ENCODE measurements at places on chromosomes 12 and 14.

DNA sequence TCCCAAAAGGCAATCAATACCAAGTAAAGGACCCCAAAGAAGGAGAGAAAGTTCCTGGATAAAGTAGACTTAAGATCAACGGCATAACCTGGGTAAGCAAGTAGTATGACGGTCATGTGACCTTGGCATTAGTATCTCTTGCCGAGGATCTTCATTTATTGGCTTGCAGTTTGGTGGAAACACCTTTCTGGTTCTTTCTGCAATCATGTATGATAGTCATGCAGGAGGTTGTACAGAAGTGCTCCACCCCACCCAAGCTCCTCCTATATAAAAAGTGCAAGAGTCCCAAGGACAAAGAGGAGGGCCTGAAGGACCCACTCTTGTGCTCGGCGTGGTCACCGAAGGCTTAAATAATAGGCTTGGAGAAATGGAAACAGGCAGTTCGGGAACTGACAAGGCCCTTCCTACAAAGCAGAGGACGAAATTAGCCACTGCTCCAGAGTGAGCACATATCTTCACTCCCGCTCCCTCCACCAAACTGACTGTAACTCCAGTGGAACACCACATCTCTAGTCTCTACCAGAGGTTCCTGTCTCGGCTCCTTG, 750 bp downstream of the CS start:
- H3K27ac ChIP-seq: peak overlapping the region; percentile 89
- peaks cover 13% of the 10 kb centered on the region for H3K36me3 ChIP-seq
- peak overlapping the region; percentile 98 for H3K4me3 ChIP-seq
- peak; percentile 10 for DNase-seq

DNA sequence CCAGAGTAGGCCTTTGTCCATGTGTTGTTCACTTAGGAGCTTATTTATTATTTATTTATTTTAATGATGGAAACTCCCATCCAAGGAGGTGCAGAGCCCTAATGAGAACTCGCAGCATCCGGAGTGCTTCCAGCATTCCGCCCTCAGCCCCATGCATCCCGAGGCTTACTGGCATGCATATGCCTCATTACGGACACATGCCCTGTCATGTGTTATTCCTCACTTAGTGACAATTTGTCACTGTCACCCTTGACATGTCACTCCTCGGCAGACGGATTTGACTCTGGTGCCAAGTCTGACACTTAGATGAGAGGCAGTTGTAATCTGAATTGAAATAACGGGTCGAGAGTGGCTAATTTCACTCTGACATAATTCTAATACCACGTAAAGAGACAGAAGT, 132.8 kb downstream of the VRK1 start:
- peaks cover 5% of the 10 kb centered on the region for H3K27me3 ChIP-seq
- DNase-seq: no peak
- H3K36me3 ChIP-seq: peaks cover 4% of the 10 kb centered on the region

DNA sequence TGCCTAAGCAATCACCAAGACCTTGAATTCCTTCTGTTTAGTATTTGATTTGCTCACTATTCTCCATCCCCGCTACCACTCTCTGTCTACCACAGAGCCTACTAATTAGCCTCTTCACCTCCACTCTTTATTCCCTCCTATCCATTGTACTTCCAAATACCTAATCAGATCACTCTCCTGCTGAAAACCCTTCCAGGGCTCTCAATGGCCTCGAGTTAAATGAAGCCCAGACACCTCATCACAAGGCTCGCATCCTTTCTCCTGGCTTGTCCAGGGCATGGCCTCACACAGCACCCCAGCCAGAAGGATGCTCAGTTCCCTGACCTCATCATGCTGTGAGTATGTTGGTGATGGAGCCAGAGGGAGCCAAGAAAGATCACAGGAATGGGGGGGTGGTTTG, 71.4 kb upstream of the PRMT8 start:
- DNase-seq: no peak
- no peak overlapping the region for H3K27ac ChIP-seq
- H3K36me3 ChIP-seq: no peaks in the 10 kb centered on the region
- peaks cover 24% of the 10 kb centered on the region for H3K27me3 ChIP-seq

DNA sequence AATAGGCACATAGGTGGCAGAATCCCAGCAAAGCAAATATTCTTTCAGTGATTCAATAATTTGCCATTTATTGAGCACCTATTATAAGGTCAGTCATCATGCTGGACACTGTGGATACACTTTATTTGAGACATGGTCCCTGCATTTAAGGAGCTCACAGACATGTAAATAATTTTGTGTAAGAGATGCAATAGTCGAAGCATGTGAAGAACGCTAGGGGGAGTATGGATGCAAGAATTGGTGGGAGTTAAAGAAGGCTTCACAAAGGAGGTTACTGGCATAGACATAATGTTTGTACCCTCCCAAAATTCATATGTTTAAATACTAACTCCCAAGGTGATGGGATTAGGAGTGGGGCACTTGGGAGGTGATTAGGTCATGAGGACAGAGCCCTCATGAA, 260.6 kb upstream of the GARIN6 start:
- no peak for DNase-seq
- peaks cover 5% of the 10 kb centered on the region for H3K36me3 ChIP-seq
- no peaks in the 10 kb centered on the region for H3K27me3 ChIP-seq
- no peak overlapping the region for H3K4me3 ChIP-seq

GRCh38 chr12:49648712-49649003, 25.3 kb downstream of the PRPF40B start:
- no peak overlapping the region for H3K27ac ChIP-seq
- H3K4me1 ChIP-seq: no peaks in the 10 kb centered on the region
- no peak for DNase-seq
- H3K4me3 ChIP-seq: no peak overlapping the region
- H3K36me3 ChIP-seq: peaks cover 2% of the 10 kb centered on the region
- peaks cover 5% of the 10 kb centered on the region for H3K27me3 ChIP-seq

DNA sequence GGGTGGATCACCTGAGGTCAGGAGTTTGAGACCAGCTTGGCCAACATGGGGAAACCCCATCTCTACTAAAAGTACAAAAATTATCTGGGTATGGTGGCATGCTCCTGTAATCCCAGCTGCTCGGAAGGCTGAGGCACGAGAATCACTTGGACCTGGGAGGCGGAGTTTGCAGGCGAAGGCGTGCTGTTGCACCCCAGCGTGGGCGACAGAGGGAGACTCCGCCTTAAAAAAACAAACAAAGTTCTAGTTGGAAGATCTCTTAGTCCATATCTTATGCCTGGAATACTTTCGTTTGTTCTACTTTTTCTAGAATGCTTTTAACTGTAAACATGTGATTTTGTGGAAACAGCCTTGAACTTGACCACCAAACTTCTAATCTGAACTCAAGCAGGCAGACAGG, 38.7 kb downstream of the PPHLN1 start:
- H3K27ac ChIP-seq: no peak overlapping the region
- peaks cover 25% of the 10 kb centered on the region for H3K4me1 ChIP-seq
- no peaks in the 10 kb centered on the region for H3K27me3 ChIP-seq

DNA sequence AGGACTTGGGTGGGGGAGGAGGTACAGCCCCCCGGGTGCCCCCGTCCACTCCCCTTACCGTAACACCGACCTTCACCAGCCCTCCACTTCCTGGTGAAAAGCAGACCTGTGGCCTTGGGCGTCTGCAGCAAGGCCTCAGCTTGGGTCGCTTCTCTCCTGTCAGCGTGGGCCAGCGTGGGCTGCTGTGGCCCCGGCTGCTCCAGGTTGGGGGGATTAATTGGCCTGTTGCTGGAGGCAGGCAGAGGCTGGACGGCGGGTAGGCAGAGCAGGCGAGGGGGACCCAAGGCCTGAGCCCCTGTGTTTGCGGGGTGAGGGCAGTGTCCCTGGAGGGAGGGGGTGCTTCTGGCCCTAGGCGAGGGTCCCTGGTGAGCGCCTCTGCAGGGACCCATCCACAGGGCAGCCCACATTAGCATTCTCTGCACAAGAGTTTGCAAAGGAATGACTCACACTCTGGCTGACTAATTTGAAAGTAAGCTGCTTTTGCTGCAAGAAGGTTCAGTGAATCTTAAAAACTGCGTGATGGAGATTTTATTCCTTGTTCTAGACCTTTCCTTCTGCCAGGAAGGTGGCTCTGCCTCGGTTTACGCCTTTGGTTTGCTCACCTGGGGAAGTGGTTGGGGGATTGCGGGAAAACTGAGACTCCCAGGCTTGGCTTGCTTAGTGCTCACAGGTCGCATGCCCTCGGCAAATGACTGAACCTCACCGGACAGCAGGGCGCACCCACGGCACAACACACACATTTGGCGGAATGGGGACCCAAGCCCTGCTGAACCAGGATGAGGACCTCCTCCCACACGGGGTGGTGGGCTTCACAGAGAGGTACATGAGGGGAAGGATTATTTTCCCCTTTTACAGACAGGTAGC, 37.9 kb upstream of the DLK1 start:
- peak overlapping the region; percentile 16 for H3K4me3 ChIP-seq
- peak overlapping the region; percentile 78 for H3K27ac ChIP-seq
- peaks cover 65% of the 10 kb centered on the region for H3K4me1 ChIP-seq
- peak; percentile 68 for DNase-seq
- no peaks in the 10 kb centered on the region for H3K36me3 ChIP-seq

DNA sequence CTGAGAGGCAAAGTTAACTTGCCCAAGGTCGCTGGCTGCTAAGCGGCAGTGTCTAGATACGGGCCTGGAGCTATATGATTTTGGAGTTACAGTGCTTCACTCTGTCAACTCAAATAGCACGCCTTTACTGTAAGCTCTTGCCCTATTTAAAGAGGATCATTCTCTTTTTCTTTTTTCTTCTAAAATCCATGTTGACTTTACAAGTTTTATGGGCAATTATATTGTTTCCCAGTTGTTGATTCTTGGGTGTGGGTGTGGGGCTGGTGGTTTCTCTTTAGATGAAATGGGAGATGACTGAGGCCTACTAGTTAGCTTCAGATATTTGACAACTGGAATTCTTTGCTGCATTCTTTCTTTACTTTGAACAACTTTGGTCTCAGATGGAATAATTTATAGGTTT, 70.7 kb downstream of the C12orf75 start:
- H3K4me3 ChIP-seq: no peak overlapping the region
- H3K27ac ChIP-seq: peak overlapping the region; percentile 17
- DNase-seq: no peak
- peaks cover 9% of the 10 kb centered on the region for H3K4me1 ChIP-seq

Measured in HFFc6 (cell line).